ENCODE measurements at places on chromosomes 7 and 10.

DNA sequence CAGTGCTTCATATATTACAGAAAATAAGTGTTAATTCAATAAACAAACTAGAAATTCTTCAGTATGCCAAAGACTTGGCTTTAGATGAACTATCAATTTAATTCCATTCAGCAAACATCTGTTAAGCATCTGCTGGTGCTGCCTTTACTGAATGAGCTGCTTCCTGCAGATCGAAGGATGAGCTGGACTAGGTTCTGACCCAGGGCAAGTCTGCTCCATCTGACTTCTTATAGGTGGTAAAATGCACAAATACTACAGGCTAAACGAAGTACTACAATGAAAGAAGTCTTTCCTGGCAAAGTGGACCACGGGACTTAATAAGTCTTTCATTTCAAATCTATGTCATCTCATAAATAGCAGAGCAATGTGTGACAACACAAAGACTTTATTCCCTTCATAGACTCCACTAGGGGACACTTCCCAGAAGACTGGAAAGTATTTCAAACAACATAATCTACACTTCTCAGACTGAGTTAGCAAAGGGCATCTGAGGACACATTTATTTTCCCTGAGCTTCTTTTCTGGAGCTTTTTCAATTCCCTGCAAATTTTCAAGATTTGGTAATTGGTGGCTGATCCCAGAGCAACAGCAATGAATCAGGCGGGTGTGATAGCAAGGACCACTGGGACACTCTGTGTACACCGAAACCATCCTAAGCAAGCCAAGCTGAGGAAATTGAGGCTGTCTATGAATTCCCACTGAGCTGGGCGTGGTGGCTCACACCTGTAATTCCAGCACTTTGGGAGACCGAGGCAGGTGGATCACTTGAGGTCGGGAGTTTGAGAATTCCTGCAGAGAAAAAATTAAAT is 108.9 kb upstream of the FRMD4A start:
- DNase-seq = no peak

DNA sequence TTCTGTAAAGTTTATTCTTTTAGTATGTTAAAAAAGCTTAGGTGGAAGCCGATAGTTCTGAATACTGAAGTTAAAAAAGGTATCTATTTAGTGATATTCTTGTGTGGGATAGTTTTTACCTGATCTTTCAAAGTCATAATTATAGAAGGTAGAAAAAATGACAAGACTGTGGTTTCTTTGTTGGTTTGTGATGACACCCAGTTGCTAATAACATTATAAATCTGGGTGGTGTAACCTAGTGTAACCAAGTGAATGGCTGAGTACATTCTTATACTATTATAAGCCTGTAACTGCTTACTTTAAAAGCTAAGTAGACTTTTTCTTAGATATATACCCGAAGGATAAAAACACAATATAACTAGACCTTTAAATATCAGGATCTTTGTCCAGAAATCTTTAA is 2.3 kb downstream of the CDK13 start:
- peak; percentile 16 for DNase-seq

DNA sequence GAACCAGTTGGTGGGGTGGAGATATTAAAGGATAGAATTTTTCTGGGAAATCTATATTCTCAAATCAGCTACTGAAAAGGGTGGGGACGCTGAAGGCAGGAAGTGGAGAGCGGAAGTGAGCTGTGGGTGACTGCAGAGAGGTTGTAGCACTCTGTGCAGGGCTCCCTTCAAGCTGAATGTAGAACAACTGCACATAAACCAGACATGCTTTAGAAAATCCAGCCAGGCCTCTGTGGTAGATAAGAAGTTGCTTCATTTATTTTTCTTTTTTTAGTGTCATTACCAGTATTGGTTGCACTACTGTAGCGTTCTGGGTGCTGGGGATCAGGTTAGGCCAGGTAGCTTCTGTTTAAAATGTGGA is 127.8 kb downstream of the CELF2 start:
- DNase-seq = no peak

GRCh38 chr7:33062023-33062781 is at the start of gene NT5C3A:
Gene NT5C3A, minus strand, starts transcription at chr7:33062776. Its CDS starts 71 bp downstream, at chr7:33062705.
- DNase-seq = peak; percentile 41

DNA sequence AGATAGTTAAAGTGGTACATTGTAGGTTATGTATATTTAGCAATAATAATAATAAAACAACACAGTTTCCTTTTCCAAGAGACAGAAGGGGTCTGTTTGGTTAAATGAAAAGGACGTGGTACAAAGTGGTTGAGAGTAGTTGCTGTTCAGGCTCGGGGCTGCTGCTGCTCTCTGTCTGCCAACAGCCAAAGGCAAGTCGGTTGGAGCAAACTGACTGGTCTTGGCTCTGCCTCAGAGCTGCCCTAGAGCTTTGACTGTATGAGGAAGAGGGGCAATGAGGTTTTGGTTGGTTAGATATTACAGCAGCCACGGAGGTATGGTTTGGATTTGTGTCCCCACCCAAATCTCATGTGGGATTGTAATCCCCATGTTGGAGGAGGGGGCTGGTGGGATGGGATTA is 95.3 kb downstream of the CACNB2 start:
- no peak for DNase-seq

DNA sequence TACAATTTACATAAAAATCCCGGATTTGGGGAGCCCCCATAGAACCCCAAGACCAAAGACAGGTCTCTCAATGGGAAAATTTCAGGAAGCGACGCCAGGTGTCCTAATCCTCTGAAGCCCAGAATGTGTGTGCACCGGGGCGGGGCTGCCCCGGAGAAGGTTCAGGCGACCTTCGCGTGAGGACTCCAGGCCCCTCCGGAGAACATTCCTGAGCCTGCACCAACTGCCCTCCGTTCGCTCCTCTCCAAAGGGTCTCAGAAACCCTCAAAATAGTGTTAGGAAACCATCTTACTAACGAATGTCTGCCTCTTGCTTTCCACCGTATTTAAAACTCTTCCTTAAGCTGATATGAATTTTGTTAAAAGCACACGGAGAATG is 78.5 kb upstream of the INSIG1 start:
- DNase-seq = no peak

DNA sequence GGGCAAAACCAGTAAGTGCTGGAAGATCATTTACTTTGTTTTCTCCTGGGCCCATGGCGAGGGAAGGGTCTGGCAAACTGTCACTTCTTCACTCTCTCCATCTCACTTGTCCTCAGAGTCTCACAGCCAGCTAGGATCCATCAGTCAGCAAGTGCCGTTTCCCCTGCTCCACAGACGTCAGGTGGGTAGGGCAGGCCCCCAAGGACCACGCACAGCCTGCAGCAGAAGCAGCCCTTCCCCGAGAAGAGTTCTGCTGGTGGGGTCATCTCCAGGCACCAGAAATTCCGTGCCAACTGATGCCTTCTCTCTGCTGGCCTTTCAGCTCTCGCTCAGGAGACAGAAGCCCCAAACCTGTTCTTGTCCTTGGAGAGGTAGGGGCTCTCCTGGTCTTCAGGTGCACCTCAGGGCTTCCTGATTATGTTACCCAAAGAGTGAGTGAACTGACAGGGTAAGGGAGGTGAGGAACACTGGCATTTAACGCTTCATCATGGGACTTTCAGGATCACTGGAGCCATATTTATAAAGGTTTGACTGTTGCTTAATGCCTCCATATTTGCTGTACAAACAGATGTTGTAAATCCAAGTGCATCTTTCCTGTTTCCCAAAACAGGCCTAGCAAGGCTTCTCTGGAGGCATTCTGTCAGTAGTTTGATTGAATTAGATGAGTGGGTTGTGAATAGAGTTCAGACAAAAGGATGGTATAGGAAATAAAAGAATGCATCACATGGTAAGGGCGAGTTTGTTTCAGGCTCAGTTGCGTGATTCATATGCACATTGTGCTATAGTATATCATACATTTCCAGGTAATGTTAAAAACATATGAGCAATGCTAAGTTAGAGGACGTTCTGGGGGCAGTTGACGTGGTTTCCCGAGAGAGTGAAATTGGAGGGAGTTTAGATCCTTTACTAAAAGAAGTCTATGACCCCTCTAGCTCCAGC is 13.7 kb upstream of the TSPAN15 start:
- no peak for DNase-seq

Data from A172 (cell line).